ENCODE measurements at places on chromosomes 1 and 21.

DNA sequence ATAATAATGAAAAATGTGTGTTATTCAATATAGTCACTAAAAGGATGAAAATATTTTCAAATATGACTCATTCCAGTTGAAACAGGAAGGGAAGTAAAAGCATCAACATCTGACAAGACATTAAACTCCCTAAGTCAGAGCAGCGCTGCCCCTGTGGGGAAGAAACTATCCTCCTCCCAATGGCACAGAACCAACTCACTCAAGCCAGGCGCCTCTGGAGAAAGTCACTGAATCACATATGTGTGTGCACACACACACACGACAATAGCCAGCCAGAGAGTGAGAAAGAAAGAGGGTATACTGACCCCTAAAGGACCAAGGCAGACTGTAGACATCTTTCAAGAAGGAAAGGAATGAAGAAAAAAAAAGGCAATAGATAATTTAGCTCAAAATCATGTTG, 126.9 kb downstream of the SETD4 start:
- no peak for DNase-seq

- DNase-seq: no peak
Observed at GRCh38 chr1:185213091-185213490, 56.1 kb downstream of the SWT1 start.

DNA sequence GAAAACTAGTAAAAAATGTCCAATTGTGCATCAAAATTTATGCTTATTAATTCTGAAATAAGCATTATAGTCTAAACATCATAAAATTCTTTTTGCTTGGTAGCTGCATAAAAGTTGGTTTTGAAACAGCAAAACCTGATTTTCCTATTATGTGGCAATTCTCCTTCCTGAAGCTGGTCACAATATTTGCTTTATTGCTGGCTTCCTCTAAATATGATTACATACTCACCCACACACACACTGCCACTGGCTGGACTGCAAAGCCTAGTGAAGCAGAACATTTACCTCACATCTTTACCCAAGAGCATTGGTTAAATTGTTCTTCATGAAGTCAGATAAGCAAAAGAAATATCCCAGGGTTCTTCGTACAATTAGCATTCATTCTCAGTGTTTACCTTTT, 103.0 kb downstream of the NR5A2 start:
- no peak for DNase-seq

DNA sequence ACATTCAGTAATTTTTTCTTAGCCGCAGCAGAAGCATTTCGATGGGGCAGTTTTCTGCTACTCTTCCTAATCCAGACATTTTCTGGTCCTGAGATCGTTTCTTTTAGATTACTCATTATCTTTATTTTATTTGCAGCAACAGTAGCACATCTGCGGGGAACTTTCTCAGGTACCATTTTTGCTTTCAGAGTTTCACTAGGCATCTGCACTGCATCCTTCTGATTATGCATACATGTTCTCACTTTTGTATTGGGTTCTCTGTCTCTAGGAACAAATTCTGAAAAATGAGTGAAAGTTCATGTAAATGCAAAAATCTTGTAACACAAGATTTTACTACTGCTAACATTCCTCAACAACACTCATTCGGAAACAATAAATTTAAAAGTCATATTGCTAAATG, 3.9 kb upstream of the PSMG1 start:
- DNase-seq: no peak

DNA sequence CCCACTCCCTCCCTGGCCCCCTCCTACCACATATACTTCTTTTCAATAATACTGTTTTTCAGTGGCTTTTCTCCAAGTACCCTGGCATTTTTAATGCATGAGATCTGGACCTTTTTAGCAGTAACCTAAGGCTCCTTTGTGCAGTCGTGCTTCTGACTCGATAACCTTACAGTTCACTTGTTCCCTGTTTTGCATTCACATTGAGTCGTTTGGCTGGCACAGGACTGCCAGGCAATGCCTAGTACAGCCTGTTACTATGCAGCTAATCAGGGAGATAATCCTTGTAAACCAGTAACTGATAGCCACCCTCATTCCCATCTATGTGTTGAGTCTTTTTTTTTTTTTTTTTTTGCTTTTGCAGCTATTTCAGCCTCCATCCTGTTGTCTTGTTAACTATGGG, 3.7 kb downstream of the ATP1B1 start:
- no peak for DNase-seq

GRCh38 chr1:115432061-115432460, 94.0 kb upstream of the NGF start:
- no peak for DNase-seq

- DNase-seq: no peak
Observed at GRCh38 chr1:15344800-15345704, 64.6 kb upstream of the EFHD2 start.

- no peak for DNase-seq
Observed at GRCh38 chr1:9905010-9905409, 5.1 kb downstream of the CTNNBIP1 start.

GRCh38 chr21:44295163-44295573, 4.7 kb upstream of the PFKL start:
- DNase-seq: no peak

DNA sequence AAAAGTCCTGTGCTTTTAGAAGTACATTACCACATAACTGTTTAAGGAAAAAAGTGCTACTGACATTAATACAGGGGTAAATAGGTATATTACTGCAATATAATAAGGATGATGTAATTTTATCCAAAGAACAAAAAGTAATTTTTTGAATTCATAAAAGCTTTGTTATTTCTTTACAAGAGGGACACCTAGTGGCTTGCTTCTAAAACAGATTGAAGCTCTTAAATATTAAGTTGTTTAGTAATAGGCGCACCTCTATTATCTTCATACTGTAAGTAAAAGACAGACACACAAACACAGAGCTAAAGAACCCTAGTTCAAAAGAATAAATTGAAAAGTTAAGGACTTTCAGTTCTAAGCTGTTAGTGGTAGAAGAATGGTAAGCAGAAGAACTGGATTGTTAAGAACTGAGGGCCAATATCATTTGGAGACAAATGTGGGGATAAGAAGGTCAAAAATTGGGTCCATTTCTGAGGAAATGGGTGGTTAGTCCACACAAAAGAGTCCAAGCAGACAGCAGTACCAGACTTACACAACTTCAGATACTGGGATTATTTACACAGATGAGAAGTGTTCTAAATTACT, 15.4 kb downstream of the ZNHIT6 start:
- DNase-seq: no peak

Data from GM12878 (cell line).